ENCODE measurements at places on chromosomes 3 and 15.

- DNase-seq, result no peak
Observed at GRCh38 chr3:172538368-172539151, 15.3 kb upstream of the TNFSF10 start.

DNA sequence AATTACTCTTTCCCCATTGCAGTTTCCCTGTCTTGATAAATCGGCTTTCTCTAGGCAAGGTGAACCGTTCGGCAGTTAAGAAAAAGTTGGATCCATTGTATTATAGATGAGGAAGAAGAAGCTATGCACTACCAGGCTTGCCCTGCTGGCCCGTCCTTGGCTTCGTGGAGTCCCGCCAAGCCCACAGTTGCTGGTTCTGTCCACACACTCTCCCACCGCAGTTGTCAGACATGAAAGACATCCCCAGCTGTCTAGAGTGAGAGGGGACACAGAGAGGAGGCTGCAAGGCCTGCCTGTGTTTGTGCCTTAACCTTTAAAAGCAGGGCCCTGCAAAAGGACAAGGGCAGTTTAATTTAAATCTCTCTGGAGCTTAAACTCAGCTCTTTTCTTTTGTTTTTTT lies 47.2 kb upstream of the PLCL2 start:
- no peak for DNase-seq

GRCh38 chr3:39349080-39349479 lies 19.6 kb downstream of the CCR8 start:
- DNase-seq, result no peak

DNA sequence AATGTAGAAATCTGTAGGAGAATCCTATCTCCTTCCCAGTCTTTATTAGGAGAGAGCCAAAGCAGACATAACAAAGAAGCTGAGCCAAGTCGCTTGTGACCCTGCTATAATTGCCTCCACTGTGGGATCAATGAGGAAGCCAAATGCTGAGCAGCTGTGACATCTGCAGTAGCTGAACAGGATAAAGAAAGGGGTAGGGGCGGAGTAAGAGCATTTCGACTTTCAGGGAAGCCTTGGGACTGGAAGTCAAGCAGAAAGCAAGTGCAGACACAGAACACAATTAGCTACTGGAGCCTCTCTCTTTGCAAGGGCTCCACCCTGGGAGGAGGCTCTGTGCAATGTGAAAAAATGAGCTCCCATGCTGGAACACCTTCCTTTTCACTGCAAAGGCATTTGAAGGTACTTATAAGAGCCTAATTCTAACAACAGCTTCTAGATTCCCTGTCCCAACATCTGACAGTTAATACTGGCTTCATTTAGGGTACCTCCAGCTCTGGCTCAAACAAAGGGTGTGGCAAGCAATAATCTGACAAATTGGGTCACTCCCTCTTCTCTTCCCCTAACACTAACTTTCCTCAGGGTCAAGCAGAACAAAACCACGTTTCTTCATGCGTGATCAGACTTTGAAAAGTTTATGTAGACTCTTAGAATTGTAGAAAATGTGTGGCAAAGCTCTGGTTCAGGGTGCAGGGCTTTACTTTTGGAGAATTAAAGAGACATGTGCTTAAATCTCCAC lies 166.4 kb downstream of the CADPS start:
- DNase-seq, result no peak

DNA sequence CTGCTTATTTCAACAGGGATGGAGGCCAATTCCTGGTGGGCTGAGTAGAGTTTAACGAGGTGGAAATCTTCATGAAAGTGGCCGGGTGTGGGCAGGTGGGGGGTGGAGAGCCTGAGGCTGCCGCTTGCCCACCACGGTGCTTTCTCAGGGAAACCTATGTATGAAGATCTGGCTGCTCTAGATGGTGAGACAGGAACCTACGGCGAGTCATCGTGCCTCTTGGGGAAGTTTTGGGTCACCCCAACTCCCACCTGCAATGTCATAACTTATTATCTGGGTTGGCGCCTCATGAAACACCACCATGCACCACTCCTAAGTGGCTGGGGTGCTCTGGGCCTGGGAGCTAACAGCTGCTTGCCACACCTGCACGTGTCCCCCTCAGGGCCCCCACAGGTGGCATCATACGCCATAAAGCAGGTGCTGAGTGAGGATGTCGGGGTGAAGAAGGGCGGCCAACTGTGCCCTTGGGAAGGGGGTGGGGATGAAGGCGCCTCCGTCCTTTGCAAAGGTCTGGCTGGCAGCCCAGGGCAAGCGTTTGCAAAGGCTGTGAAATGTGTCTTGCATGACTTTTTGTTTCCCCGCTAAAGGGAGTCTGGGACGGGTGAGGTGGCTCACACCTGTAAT lies 27.9 kb upstream of the SNRPA1 start:
- no peak for DNase-seq

- no peak for DNase-seq
Observed at GRCh38 chr15:60548101-60548500, 69.2 kb upstream of the ICE2 start.

DNA sequence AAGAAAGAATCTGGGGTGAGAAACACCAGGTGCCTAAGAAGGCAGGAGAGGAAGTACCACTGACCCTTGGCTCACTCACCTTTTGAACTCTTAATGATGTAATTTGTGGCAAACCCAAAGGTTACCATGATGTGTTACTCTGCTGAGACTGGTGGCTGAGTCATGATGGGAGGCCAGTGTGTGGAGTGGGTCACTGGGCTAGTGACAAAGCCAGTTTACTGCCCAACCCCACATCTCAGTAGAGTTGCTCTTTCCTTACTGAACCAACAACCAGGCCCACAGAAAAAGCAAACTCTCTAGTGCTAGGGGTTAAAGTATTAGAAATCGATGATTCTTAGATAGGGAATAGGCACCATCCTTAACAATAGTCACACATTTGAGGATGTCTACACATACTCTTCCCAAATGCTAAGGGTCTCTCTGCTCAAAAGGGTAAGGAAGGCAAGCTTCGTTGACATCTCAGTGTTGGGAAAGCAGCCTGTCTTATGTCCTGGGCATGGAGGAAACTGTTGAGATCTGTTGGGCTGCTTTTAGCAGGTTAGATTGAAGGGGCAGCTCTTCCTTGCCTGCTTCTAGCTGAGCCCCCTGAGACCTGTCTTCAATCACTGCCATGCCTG lies 3.1 kb downstream of the RBP2 start:
- peak; percentile 8 for DNase-seq

- peak; percentile 56 for DNase-seq
Observed at GRCh38 chr15:73127302-73127936, 75.2 kb downstream of the NEO1 start.

DNA sequence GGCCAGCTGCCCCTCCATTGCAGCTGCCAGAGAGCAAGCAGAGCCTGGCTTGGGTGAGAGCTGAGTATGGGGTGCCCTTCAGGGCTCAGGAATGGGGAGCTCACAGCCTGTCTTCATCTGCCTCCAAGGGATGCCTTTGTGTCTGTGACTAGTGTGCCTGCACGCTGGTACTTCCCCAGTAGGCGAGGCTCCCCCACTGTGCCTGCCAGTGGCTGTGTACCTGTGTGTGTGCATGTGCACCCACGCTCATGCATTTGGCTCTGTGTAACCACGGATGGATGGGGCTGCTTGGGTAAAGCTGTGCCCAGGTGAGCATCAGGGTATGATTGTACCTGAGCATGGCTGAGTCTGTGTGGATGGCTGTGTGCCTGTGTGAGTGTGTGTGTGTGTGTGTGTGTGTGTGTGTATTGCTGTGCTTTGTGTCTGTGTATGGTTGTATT lies 2.3 kb upstream of the GRM2 start:
- DNase-seq, result no peak

- DNase-seq, result no peak
Observed at GRCh38 chr3:8561370-8561769, 59.7 kb downstream of the LMCD1 start.

DNA sequence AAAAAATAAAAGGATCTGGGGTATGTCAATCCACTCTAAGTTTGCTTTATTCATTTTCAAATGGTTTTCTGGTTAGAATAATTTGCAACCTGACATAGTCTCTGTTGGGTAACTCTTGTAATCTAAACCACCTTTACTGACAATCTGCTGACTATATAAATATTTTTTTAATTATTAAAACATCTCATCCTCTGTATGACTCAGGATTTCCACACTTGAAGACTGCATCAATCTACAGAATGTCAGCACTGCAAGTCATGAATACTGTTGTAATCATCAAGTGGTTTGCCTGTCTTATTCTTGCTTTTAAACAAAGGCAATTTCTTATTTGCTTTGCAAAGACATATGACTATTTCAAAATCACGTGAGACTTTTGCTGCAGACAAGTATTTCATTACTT lies 42.1 kb downstream of the VGLL3 start:
- DNase-seq, result peak; percentile 89

- DNase-seq, result peak; percentile 60
Observed at GRCh38 chr15:32784581-32784980, 66.8 kb downstream of the GREM1 start.

- DNase-seq, result peak; percentile 95
Observed at GRCh38 chr15:89052474-89052873, 35.8 kb upstream of the ABHD2 start.

- no peak for DNase-seq
Observed at GRCh38 chr3:72295962-72296450, 511.1 kb upstream of the PROK2 start.

DNA sequence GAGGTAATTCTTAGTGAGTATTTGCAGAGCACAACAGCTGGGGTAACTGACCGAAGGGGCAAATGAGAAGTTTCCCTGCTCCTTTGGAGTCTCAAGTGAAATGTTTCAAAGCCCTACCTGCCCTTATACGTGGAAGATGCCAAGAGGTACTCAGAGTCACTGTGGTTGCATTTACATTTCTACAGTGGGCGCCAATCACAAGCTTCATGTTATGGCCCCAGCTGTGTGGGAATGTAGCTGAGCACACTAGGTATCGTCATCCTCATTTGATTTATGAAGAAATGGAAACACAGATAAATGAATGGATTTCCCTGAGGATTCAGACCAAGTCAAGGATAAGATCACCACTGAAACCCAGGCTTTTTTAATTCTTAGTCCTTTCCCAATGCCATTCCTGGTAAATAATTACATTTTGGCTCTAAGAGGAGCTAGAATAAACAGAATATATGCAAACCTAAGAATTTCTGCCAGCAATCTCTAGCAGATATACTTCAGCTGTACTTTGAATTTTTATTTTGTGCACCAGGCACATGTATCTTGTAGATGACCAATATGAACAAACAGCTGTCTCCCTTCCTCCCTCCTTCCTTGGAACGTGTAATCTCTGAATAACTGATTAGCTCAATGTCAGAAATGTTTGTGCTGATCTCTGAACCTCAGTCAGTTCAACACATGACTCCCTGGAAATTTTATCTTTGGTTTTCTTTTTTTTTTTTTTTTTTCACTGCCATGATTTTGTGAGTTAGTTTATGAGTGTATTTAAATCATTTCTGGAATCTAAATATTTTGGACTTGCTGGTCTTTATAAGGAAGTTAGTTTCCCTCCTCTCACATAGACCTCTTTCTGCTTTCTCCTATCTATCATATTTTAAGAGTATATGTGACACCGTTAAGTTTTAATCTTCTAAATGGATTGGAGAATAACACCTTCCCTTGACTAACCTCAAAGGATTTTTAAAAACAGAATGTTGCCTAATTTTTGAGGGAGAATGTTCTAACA lies 69.2 kb downstream of the MAP2K5 start:
- no peak for DNase-seq

DNA sequence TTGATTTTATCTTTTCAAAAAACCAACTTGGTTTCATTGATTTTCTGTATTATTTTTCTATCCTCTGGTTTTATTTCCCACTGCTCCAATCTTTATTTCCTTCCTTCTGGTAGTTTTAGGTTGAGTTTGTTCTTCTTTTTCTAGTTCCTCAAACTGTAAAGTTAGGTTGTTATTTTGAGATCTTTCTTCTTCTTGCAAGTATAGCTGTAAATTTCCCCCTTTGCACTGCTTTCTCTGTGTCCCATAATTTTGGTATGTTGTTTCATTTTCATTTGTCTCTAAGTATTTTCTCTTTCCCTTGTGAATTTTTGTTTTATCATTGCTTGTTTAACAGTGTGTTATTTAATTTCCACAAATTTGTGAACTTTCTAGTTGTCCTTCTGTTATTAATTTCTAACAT lies 120.0 kb downstream of the PLD1 start:
- no peak for DNase-seq

DNA sequence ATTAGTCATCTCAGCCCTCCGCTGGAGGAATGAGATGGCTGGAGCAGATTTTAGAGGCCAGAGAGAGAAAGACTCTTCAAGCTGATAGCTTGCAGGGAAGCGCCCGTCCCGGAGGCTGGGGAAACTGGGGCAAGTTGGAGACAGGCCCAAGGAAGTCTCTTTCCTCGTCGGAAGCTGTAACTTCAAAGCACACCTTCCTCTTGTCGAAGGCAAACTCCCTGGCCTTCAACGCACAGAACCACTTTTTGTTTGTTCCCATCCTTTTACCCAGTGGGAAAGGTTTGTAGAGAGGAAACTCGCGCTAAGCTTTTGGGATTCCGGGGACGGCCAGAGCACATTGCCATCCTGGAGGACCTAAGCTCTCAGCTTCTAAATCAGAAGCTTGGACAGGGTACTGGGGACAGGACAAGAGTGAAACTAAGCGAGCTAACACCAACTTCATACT lies 900 bp upstream of the EOMES start:
- peak; percentile 25 for DNase-seq

DNA sequence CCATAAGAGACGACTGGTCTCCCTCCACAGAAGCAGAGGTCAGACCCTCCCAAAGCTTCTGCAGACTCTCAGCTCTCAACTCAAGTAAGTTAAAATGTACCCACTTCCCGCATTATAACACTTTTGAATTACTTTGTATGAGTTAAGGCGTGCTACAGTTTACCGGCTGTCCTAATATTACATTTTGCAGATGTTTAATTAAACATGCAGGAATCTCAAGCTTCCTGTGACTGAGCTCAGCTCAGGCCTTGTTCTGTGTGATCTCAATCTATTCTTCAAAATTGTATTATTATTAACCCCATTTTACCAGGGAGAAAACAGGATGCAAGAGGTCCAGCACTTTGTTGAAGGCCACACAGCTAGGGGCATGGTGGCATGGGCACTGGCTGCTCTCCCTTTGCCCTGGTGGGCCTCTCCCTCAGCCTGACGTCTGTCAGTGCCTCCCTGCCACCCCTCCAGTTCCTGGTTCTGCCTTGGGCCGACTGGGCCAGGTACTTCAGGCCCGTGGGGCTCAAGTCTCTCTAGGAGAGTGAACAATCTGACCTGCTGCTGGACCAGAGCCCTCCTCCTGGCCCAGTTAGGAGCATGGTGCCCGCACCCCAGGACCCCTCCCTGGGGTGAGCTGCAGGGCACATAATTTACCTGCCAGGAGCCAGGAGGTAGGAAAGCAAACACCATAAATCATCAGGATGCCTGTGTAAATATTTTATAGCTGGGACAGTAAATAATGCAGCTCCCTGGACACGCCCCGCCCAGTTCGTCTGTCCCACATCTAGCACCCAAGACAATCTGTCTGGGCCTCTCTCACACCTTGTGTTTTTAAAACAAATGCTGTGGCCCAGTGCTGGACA lies 14.9 kb upstream of the RFT1 start:
- DNase-seq, result no peak

DNA sequence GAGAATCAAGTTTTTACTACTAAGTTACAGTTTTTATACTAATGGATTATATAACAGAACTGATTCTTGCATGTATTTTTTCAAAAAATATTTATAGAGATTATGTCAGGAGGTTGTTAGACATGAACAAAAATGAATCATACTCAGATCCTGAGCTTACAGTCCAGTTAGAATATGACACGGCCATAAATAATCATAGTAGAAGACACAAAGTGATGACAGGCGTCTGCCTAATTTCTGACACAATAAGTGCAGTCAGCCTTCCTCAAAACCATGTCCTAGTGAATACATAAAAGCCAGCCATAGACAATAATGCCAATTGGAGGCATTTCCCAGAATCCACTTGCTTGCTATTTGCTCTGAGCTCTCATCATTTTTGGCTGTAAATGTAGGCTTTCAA lies 81.7 kb upstream of the POU1F1 start:
- DNase-seq, result no peak

Measured in GM23248 (cell line).